ENCODE measurements at places on chromosomes 12 and 14.

GRCh38 chr14:64465831-64466554 is 694 bp downstream of the AKAP5 start:
- DNase-seq: no peak

DNA sequence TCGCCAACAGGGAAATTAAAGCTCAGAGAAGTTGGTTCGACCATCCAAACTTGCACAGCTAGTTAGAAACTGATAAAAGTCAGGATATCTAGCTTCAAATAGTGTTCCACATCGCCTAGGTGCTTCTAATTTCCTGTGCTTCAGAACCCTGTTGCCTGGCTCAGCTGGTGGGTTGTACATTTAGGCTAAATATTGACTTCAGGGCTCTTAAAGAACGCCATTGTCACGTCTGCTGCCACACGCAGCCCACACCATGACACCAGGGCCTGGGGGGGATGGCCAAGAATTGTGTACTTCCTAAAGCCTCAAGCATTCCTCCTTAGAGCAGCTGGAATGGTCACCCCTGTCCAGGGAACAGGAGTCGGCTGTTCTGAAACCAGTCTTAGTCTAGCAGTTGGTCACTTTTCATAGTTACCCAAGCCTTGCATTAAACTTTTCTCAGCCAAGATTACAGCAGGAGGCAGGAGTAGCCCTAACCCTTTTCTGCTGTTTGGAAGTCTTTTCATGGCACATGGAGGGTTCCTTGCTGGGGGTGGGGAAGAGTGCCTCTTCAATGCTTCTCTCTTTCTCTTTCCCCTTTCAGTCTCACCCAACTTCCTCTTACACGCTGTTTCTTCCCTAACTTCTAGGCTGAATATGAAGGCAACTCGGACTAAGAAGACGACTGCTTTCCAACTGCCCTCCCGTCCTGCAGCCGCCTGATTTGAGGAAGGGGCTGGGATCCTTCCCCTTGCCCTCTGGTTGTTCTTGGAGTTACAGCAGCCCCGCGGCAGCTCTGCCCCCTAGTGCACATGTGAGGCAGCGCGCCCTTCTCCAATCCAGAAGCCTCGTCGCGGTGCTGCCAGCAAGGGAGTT is 17.1 kb downstream of the FOS start:
- DNase-seq: peak; percentile 51

DNA sequence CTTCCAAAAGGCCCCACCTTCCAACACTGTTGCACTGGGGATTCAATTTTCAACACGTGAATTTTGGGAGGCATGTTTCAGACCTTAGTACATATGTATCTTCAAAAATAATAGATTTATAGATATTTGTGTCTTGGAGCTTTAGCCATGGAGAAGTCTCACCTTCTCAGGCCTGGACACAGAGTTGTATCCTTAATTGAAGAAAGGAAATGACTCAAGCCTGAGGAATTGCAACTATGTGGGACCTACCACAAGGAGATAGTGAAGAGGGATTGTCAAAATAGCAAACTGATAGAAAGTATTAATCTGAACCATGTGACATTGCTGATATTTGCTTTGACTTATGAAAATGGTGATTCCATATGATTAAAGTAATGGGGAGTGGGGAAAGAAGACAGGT is 89.8 kb downstream of the ACSS3 start:
- DNase-seq: no peak

GRCh38 chr12:32476446-32476845 is 77.1 kb downstream of the FGD4 start:
- no peak for DNase-seq

DNA sequence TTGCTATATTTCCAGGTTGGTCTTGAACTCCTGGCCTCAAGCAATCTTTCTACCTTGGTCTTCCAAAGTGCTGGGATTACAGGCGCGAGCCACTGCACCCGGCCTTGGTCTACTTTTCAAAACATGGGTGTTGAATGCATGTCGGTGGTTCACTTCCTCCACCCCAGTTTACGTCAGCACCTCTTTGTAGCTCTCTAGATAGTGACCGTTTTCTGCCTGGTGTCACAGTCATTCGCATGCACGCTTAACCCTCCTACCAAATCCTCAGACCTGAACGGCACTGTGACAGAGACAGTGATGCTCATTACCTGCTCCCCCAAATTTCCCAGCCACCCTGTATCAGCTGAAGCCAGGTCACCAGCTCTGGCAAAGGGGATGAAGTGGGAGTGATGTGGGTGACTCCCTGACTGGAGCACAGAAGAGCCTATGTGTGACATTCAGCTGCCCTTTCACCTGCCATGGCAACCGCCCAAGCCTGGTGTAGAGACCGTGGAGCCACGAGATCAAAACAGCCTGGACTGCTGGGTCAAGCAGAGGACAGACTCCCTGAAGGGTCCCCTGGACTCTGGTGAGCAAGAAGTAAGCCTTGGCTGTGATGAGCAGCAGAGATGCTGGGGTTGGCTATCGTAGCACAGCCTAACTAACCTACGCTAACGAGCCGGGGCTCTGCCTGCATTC is 66.2 kb upstream of the GPR68 start:
- DNase-seq: no peak

- DNase-seq: no peak
These were observed 407.5 kb upstream of the MGAT4C start for GRCh38 chr12:86663716-86664115.

Data from GM12891 (cell line).